ENCODE measurements at places on chromosomes 2 and 18.

DNA sequence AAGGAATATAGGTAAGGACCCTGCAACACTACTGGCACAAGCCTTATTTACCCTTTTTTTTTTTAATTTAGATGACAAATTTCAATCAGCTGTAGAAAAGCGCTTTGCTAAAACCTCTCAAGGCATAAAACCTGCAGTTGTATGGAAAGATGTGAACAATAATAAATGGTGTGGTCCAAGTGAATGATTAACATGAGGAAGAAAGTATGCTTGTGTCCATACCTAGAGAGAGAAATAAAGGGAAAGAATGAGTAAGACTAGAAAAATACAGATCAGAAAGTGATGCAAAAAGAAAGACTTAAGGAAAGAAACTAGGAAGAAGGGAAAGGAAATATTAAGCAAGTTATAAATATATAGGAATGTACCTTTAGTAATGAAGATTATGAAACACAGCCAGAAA lies 119.2 kb upstream of the SCN7A start:
- no peak for DNase-seq

DNA sequence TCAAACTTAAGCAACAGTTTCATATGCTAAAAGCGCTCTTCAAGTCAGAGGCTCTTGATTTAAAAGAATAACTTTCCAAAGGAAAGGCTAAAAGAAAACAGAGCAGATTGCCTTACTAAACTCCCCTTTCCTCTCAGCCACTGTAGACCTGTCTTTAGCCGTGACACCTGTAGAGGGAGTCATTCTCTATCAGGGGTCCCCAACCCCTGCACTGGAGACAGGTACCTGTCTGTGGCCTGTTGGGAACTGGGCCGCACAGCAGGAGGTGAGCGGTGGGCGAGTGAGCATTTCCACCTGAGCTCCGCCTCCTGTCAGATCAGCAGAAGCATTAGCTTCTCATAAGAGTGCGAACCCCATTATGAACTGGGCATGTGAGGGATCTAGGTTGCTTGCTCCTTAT lies 9.6 kb downstream of the SLC14A1 start:
- no peak for DNase-seq

GRCh38 chr2:10045561-10046355 lies 2.4 kb downstream of the KLF11 start:
- DNase-seq, result no peak

GRCh38 chr2:196262606-196263005 lies 91.2 kb upstream of the STK17B start:
- no peak for DNase-seq

DNA sequence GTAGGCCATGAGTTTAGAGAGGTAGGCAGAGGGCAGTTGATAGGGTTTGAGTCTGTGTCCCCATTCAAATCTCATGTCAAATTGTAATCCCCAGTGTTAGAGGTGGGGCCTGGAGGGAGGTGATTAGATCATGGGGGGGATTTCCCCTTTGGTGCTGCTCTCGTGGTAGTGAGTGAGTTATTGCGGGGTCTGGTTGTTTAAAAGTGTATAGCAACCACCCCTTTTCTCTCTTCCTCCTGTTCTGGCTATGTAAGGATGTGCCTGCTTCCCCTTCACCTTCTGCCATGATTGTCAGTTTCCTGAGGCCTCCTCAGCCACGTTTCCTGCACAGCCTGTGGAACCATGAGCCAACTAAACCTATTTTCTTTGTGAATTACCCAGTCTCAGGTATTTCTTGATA lies 25.5 kb downstream of the MARCHF4 start:
- DNase-seq, result no peak

DNA sequence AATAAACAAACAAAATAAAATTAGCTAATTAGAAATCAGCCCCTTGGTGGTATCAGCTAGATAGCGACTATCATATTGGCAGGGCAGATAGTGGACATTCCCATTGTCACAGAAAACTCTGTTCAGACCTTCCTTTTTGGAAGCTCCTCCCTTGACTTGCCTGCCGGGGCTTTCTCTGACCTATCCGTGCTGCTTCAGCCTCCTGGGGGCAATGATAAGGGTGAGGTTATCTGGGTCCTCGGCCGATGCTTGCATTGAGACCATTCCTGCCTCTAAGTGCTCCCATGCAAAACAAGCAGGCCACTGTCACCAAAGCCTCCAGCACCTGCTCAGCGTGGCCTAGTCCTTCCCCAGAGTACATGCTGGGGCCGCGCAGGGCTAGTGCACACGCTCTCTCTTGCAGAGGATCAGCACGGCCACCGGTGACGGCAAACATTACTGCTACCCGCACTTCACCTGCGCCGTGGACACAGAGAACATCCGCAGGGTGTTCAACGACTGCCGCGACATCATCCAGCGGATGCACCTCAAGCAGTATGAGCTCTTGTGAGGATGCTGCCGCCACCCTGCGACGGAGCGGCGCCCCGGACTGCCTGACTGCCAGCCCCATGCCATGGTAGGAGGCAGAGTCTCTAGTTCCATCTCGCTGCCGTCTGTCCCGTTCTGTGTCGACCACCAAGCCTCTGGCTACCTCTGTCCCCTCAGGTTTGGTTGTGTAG lies 27.4 kb downstream of the MPPE1 start:
- DNase-seq, result no peak

- no peak for DNase-seq
Observed at GRCh38 chr2:105468582-105469042, 69.8 kb upstream of the FHL2 start.

- no peak for DNase-seq
Observed at GRCh38 chr2:61853086-61853846, 594 bp downstream of the FAM161A start.

GRCh38 chr18:61637319-61637718 lies 255.5 kb downstream of the RNF152 start:
- DNase-seq, result no peak

DNA sequence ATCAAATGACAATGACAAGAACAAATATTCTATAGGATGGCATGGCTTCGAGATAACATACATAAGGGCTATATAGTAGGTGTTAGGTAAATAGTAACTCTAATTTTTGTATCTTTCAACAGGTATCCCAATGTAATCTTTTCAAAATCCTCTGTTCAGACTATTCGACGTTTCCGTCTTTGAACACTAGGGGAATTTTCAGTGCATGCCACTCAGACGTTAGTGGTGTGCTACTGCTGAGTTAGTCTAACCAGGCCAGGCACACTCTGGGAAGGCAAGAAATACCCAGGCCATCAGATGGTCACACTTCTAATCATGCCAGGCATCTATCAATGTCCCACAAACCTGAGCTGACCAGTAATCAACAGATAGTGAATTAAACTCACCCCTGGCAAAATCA lies 14.6 kb upstream of the CREG2 start:
- no peak for DNase-seq

DNA sequence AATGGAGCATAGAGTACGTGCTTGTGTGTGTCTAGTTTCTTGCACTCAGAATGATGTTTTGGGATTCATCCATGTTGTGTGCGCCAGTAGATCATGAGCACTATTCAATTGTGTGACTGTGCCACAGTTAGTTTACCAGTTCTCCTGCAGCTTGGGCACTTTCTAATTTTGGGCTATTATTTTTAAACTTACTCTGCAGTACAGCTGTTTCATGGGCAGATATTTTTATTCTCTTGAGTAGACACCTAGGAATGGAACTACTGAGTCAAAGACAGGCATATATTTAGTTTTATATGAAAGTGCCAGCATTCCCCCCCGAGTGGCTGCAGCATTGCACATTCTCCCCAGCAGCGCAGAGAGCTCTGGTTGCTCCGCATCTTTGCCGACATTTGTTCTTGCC lies 74.8 kb downstream of the IL1R2 start:
- no peak for DNase-seq

DNA sequence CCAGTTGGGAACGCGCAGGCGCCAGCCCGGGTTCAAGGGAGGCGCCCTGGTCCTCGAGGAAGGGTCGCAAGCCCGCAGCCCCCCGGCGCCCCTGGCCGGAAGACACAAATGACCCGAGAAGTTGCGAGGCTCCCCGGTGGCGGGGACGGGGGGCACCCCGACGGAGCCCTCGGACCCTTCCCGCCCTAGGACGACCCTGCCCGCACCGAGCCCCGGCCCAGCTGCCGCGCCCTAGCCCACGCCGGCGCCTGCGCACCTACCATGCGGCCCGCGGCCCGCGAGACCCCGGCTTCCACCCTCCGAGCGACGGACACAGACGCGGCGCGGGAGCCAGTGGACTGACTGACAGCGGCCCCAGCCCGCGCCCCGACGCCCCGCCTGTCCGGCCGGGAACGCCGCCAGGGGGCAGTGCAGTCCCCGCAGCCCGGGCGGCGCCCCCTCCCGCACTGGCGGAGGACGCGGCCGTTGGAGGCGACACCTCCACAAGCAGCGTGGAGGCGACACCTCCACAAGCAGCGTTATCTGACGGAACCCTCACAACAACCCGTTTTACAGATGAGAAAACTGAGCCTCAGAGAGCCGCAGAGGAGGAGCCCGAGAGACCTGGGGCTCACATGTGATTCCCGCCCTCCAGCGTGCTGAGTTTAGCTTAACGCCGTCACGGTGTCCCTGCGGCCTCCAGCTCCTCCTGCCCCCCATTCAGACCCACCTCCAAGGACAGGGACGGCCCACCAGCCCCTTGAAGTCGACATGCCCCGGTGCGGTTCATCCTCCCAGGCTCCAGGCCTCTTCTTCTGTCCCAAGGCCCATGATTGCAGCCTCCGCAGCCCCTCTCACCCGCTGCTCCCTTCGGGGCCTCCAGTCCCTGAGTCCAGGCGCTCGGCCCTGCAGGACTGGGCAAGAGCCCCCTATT lies at the start of gene NMUR1:
NMUR1 (minus strand) TSS at position 347 of the 913 bp plus-strand sequence; CDS start at position 263, 84 bp downstream.
- DNase-seq, result peak; percentile 54

GRCh38 chr18:67618061-67618460 lies 101.5 kb upstream of the DSEL start:
- no peak for DNase-seq

- DNase-seq, result peak; percentile 55
Observed at GRCh38 chr2:219402665-219403515, 15.2 kb upstream of the DNPEP start.

DNA sequence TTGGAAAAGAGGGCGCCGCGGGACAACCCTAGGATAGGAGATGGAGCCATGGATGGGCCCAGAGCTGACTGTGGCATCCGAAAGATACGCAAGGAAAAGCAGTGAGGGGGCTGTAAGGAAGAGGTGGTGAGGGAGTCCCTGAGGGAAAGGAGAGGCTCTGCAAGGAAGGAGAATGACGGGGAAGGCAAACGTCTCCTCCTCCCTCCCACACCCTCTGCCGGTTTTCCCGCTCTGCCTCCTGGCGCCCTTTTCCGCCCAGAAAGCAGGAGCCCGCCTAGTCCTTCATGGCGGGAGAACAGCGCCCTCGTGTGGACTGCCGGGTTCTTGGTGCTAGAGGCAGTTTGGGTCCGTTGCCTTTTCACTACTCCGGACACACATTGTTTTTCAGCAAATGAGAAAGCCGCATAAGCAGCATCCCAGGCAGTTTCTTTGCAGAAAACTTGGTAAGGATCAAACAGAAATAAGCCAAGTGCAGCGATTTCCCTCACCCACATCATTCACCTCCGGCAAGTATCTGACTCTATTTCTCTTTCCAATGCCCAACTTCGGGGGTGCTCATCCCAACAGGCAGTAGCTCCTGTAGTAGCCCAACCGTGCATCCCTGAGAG lies 200.4 kb downstream of the INO80D start:
- peak; percentile 61 for DNase-seq

DNA sequence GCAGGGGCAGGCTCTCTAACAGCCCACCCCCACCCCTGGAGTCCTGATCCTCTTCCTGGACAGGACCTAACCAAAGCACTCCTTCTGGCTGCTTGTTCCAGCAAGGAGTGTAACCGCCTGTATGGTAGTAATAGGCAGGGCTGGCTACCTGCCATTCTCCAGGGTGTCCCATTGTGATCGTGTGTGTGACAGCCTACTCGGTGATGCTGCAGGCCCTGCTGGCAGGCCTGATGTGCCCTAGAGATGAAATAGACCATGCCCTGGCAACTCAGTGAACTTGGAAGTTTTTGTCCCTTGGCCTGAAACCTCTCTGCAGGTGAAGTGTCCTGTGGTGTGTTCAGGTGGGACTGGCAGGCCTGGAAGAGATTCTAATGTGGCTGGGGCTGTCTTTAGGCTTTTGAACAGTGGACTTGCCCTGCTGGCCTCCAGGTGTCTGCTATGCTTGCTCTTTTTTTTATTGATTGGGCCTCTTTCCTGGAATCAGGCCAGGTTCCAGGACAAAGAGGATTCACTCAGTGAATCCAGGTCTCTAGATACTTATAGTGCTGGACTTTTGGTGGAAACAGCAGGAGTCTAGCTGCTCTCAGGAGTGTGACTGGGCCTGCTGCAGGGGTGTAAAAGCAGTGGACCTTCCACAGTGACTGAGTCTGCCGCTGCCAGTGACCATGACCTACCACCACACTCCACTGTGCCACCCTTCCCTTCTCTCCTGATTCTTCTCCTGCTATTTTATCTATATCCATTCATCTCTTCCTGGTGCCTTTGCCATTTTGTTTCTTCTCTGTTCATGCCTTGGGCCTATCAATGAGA lies 132.1 kb downstream of the CTIF start:
- no peak for DNase-seq

GRCh38 chr2:134141598-134142340 lies 112.1 kb upstream of the MGAT5 start:
- DNase-seq, result no peak

- DNase-seq, result no peak
Observed at GRCh38 chr2:39631718-39632117, 34.0 kb upstream of the TMEM178A start.

- no peak for DNase-seq
Observed at GRCh38 chr18:48441405-48441881, 32.3 kb upstream of the ZBTB7C start.

DNA sequence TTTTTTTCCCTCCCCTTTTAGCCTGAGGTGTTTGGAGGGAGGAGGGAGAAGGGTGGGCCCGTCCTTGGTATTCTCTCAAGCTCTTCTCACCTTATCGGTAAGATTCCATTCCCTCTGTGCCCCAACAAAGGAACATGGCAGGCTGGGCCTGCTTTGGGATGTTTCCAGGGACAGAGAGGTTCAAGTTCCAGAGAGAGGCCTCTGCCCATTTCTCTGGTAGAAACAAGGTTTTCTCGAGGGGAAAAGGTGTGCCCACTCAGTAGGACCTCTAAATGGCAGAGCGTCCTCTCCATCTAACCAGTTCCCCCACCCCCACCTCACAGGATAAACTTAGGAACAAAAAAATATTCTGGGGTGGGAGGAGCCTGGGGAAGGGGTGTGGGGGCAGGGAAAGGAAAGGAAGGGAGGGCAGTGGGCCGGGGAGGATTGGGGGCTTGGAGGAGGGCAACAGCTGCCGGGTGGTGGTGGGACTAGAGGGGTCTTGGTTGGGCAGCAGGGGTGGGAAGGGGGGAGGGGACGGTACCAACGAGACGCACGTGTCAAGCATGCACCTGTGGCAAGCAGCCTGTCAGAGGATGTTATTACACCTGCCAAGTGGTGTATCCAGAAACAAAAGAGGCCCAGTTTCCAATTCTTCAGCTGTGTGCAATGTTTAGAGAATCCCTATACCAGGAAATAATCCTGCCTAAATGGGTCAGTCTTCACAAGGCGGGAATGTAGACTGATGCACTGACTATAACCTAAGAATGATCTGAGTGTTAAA lies 2.1 kb downstream of the PCBP1 start:
- DNase-seq, result peak; percentile 46

- DNase-seq, result no peak
Observed at GRCh38 chr2:165624470-165624800, 154.9 kb downstream of the CSRNP3 start.

- DNase-seq, result no peak
Observed at GRCh38 chr2:190417045-190417842, 9.1 kb downstream of the MFSD6 start.

- DNase-seq, result no peak
Observed at GRCh38 chr2:171584001-171584400, 61.7 kb downstream of the CYBRD1 start.

- no peak for DNase-seq
Observed at GRCh38 chr2:230262246-230262645, 36.7 kb downstream of the SP140 start.

- no peak for DNase-seq
Observed at GRCh38 chr2:154698296-154698720, at the start of gene KCNJ3. KCNJ3 (plus strand) TSS chr2:154698695; CDS start chr2:154698776, 81 bp downstream.
